ENCODE measurements at places on chromosomes 5 and 9.

DNA sequence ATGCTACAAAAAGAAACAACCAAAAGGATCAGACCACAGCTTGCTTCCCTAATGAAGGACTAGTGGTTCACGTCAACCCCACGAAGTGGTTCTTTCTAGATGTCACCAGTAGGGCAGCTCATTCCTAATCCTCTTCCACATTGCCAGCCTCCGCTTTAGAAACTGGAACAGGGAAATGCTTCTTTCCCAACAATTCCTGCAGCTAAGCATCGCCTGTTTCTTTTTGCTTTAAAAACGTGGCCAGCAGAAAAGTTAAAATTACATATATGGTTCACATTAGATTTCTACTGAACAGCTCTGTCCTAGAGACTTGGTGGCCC is 100.2 kb downstream of the MTX3 start:
- DNase-seq = no peak

DNA sequence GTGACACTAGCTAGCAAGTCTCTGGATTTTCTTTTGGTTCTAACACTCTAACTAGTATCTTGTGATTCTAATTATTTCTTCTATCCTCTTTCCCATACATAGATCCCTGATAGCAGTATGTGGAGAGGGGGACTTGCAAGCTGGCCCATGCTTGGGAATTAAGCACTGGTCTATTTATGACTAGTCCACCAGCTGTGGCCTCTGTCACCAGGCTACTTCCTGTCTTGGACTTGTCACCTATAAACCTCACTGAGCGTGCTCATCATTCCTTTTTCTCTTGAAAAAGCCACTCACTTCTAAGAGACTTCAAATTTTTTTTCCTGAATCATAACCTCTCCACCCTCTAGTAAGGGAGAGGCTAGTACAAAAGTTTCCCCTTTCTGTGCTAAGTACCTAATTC is 32.3 kb upstream of the MAMDC2 start:
- DNase-seq = no peak

- DNase-seq = no peak
These were observed 574.7 kb downstream of the TLE4 start for GRCh38 chr9:80146466-80146865.

GRCh38 chr9:131888923-131889322 is 149.0 kb upstream of the RAPGEF1 start:
- DNase-seq = no peak

- no peak for DNase-seq
These were observed 76.3 kb upstream of the TNC start for GRCh38 chr9:115194216-115194615.
